GM04503 (cell line): ENCODE measurements at places on chromosomes 7 and 10.
A peak's percentile ranks its signal among the peaks of the same experiment; 100 is the strongest.

DNA sequence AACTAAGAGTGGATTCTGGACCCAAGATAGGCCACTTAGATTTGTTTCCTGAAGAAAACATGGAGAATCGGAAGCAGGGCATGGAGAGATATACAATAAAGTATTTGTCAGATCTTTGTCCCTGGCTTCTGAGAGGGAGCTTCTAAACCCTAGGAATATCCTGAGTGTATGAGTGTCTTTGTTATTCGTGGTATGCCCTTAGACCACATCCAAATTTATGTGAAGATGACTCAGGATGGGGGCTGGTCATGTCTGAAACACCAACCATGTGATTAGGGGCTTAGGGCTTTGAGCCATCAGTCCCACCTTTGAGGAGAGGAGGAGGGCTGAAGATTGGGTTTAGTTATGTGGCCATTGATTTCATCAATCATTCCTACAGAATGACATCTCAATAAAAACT lies 69.7 kb upstream of the PLPP4 start:
- DNase-seq = peak; percentile 33

GRCh38 chr10:14476006-14476405 lies 145.3 kb upstream of the FRMD4A start:
- DNase-seq = no peak

DNA sequence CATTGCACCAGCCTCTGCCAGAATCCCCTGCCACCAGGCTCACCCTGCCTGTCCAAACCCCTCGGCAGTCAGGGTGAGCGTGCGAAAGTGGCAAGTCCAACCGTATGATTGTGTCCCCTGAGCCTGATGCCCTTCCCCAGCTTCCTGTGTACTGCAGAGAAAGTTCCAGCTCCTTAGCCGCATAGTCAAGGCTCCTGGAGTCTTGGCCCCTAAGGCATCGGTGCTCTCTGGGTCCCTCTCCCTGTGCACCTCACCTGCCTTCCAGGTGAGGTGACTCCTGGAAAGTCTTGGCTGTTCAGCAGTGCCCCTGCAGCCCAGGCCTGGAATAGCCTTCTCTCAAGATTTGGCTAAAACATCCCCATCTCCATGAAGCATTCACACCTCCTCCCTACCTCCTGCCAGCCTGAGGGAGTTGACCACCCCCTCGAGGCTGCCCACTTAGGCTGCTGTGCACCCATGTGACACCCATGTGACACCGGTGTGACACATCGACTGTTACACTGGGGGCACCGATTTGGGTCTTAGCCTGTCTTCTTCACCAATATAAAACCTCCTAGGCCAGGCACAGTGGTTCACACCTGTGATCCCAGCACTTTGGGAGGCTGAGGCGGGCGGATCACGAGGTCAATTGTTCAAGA lies 56.1 kb upstream of the ELN start:
- no peak for DNase-seq

DNA sequence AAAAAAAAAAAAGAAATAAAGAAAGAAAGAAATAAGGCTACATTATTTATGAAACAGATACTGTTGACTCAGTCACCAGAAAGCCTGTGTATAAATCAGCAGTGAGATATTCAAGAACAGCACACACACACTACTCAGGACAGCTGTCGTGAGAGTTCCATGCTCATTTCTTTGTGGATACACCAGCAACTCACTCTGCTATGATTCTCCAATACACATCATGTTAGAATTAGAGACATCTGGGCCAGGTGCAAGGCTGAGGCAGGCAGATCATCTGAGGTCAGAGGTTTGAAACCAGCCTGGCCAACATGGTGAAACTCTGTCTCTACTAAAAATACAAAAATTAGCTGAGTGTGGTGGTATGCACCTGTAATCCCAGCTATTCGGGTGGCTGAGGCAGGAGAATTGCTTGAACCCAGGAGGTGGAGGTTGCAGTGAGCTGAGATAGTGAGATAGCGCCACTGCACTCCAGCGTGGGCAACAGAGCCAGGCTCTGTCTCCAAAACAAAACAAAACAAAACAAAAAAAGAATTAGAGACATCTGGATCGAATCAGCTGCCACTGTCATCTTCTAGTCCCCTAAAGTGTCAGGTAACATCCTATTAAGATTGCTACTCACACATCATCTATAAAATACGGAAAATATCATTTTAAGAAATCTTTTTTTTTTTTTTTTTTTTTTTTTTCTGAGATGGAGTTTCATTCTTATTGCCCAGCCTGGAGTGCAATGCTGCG lies 11.2 kb upstream of the NUPR2 start:
- DNase-seq = no peak

DNA sequence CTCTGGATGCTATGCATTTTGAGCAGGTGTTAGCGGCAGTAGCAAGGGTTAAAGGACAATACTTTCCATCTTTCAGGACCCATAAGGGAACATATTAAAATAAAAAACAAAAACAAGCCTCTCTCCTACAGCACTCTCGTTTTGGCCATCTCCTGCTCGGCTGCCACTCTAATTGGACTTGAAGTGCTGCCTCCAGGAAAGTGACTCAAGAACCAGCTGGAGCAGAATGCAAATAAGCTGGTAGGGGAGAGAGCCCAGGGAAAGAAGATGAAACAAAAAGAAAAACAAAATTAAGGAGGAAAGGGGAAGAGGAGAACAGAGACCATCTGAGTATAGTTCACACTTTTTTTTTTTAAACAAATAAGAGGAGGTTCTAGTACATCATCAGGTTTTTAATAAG lies 65.6 kb downstream of the HBP1 start:
- DNase-seq = no peak

DNA sequence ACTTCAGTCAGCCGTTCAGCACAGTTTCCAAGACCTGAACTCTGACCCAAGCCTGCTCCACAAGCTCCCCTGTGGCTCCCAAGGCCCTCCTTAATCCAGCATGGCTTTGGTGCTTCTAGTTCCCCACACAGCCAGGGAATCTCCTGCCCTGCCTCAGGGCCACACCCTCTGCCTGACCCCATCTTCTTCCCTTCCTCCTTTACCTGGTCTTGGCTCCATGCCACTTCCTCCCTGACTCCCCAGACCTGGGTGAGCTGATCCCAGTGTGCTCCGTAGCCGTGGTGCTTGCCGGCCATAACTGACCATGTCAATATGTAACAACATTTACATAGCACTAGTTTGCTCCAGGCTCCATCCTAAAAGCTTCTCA lies 20.0 kb downstream of the TMEM273 start:
- DNase-seq = no peak

GRCh38 chr7:28054531-28055160 lies 125.9 kb downstream of the JAZF1 start:
- no peak for DNase-seq

GRCh38 chr7:155295511-155295910 lies 2.2 kb upstream of the INSIG1 start:
- no peak for DNase-seq

- peak; percentile 36 for DNase-seq
Measured at GRCh38 chr10:12073526-12073925, 4.8 kb downstream of the DHTKD1 start.

DNA sequence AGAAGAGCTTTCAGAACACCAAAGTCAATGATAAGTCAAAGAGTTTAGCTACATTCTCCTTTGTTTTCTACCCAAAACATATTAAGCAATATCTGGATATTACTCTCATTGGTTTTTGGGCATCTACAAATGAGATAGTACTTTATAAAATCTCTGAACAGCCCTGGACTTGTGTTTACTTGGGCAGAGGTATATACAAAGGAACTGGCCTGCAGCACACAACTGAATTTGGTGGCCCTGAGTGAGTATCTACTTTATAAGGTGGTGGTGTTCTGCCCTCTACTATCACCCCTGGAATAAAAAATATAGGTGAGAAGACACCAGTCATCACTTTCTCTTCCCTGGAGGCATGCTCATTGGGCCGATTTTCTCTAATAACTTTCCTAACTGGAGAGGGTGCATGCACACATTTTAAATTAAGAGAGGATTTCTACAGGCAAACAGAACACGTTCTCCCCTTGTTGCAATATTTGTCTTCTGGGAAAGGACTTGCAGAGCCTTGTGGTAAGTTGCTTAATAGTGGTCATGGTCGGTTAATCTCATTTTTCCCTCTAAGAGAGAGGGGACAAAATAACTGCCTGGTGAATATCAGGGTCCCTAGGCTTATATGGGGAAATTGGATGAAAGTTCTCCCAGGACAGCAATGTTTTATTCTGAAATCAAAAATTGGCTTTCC lies 41.1 kb downstream of the OTUD1 start:
- DNase-seq = no peak

- DNase-seq = peak; percentile 52
Measured at GRCh38 chr10:99993701-99994689, 15.8 kb downstream of the DNMBP start.

- DNase-seq = no peak
Measured at GRCh38 chr7:132179080-132179430, 397.2 kb downstream of the PLXNA4 start.

GRCh38 chr10:16505161-16505560 lies 16.5 kb downstream of the C1QL3 start:
- DNase-seq = no peak

- DNase-seq = no peak
Measured at GRCh38 chr10:63702092-63702491, 180.9 kb downstream of the REEP3 start.

GRCh38 chr10:88027570-88027969 lies 164.1 kb downstream of the PTEN start:
- no peak for DNase-seq

DNA sequence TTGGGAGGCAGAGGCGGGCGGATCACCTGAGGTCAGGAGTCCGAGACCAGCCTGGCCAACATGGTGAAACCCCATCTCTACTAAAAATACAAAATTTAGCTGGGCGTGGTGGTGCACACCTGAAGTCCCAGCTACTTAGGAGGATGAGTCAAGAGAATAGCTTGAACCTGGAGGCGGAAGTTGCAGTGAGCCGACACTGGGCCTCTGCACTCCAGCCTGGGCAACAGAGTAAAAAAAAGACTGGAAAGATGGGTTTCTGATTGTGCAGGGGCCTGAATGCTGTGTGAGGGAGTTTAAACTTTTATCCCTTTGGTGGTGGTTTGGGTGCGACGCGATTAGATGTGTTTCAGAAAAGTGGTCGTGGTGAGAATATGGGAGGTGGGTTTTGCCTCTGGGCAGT lies 1.8 kb downstream of the CHST12 start:
- no peak for DNase-seq

GRCh38 chr7:154912871-154913637 lies 89.9 kb downstream of the PAXIP1 start:
- DNase-seq = peak; percentile 3

DNA sequence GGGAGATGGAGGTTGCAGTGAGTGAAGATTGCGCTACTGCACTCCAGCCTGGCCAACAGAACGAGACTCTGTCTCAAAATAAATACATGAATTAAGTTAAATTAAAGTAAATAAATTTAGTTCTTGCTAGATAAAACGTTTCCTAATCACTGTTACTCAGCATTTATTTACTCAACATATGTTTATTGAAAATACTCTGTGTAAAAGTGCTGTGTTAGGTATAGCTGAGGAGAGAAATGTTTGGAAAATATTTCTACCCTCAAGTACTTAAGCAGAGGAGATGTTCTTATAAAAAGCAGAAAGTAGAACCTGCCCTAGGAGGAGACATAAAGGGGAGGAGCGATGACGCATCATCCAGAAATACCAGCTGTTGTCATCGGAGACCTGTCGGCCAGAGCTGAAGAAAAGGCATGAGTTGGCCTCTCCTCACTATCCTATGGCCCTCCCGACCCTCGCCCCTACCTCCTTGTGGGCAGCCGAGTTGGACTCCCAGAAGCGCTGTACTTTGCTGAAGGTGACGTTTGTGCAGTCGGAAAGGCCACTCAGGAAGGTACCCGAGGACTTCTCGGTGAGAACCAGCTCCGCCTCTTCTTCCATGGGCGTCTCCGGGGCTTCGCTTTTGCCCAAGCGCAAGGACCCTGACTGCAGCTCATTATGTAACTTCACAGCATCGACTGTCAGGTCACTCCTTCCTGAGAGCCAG lies 1.1 kb downstream of the RRP12 start:
- no peak for DNase-seq

DNA sequence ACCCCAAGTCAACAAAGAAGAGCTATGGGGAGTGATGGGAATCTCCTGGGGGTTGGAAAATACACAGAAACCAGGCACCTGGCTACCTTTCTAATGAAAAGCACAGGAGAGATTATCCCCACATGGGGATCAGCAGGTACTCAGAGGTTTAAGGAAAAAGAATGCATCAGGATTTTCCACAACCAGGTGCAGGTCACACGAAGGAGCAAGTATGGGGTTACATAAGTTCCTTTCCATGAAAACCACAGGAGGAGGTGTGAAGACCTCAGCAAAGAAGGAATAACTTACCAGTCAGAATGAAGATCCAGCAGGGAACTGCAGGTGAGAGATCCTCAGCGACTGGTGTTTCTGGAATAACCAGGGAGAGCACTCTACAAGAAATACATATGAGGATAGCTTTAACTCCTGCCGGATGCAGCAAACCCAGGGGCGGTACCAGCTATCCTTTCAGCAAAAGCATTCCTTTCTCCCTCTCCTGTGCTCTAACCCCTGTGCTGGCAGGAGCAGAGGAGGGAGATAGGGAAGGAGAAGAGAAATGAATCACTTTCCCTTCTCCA lies 116.7 kb upstream of the TMEM106B start:
- DNase-seq = no peak

GRCh38 chr10:26410356-26410755 lies 27.8 kb upstream of the APBB1IP start:
- DNase-seq = no peak

DNA sequence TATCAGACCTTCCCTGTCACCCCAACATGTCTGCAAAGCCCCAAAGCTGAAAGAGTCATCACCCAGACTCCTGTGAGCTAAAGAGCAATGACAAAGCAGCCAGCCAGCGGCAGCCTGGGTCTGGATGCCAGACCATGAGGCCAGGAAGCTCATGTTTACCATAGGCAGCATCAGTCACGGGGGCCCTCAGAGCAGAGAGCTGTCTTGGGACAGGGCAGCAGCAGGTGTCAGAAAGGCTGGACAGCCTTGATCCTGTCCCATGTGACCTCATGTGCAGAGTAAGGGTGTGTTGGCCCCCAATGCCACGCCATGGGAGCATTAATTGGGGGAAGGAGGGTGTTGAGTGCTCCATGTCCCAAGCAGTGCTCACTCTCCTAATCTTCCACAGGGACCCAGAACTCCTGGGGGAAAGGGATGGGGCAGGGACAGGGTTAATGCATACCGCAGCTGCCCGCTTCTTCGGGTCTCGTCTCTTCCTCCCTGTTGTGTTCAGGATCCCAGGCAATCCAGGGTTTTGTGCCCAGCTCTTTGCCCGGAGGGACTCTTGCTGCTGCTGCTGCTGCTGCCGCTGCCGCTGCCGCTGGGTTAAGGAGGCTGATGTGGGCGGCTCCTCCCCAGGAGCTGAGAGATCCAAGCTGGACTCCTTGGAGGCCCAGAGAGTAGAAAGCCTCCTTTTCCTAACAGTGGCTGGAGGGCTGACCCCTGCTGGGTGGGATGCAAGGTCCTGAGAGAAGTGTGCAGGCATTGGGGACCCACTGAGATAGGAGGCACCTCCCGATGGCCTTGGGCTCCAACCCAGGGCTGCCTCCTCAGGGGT lies 7.1 kb downstream of the CCDC201 start:
- no peak for DNase-seq

DNA sequence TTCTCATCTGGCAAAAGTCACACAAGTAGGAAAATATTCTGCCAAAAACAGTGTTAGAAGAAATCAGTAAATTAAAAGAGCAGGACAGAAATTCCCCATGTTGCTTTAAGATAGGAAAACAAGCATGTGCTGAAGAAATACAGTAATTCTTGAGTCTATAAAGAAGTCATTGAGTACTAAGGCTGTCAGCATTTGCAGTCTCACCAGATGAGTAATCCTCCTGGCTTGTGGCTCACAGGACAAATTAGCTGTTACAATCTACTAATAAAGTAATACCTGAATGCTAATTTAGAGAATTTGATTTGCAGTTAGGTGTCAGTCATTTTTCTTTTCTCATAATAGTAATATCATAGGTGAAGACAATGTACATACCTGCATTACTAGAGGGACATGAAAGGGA lies 1158.9 kb upstream of the CELF2 start:
- DNase-seq = no peak

GRCh38 chr10:34689053-34689452 lies 126.0 kb downstream of the PARD3 start:
- DNase-seq = no peak
